ENCODE measurements at places on chromosomes 16 and 17.

DNA sequence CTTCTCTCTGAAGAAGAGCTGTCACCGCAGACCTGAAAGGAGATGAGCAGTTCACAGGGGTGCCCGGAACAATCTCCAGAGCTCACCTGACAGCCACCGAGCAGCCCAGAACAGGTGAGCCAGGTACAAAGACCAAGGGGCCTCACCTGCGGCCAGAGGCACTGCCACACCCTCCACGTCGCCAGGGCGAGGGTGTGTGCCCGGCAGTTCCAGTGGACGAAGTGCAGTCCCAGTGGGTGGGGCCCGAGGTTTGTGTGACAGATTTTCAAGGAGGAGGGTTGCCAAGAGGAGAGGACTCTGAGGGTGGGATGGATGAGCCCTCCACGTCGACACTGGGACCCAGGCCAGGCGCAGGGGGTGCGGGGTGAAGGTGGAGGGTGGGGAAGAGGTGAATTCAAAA lies 61.7 kb downstream of the SMPD3 start:
- DNase-seq, result no peak

DNA sequence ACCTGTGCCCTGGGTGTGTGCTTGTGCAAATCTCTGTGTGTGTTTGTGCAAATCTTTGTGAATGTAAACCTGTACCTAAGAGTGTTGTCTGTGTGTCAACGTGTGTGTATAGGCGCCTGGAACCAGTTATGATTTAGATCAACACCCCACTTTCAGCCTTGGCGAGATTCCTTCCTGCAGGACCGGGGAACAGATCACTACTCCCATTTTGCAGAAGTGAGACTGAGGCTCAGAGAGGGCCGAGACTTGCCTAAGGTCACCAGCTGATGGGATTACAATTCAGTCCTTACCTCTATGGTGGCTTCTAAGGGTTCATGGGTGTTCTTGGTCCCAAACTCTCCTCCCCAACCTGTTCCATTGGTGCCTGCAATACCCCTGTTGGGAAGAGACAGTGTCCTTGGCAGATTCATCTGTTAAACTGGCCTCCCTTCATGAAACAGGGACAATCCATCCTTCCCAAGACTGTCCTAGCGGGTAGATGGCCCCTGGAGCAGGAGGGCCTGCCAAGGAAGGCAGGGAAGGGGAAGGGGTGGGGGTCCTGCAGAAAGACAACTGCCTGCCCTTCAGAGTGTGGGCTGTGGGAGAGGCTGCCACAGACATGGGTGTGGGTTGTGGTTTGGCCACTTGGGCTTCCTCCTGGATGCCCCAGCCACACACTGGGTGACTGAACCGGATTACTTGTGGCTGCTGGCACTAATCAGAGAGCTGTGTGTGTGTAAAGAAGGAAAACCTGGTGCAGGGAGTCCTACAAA lies 6.9 kb upstream of the MAPK7 start:
- no peak for DNase-seq

DNA sequence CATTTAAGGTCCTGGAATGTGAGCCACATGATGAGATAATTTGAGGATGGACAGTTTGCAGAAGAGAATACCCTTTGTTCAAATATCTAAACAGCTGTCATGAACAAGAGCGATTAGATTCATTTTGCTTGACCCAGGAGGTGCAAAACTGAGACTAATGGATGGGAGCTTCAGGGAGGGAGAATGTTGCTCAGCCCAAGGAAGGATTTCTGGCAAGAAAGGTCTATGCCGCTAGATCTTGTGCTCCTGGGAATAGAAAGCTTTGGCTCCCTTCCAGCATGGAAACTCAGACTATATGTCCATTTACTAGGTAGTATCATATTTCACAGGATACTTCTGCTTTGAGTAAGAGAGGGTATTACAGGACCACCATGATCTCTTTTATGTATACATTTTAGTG lies 14.8 kb upstream of the CDH11 start:
- DNase-seq, result no peak

DNA sequence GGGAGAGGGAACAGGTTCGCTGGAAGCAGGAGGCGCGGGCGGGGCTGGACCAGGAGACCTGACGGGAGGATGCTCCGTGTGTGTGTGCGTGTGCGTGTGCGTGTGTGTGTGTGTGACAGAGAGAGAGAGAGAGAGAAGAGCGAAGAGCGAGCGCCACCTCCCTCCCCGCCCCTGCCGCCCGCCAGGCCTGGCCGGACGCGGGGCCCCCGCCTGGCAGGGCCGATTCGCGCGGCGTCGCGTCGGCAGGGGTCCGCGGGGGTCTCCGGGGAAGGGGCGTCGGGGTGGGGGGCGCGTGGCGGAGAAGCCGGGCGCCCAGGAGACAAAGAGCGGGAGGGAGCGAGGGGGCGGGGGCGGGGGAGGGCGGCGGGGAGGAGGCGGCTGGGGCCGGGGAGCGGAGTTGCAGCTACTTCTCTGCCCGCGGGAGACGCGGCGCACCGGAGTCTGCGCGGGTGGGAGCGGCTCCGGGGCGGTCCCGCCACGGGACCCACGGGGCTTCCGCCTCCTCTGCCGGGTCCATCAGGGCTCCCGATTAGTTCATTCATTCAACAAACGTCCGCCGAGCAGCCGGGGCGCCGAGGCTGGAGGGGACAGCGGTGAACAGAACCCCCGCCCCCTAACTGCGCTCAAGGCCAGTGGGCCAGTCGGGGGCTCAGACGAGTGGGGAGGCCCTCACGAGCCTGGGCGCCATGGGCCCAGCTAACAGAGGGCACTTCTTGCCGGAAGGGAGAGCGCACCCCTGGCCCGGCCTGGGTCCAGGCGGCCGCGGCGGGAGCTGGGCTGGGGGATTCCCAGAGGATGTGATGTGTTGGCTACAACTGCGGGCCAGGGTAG lies at the start of gene SAMD14:
Gene SAMD14, minus strand, starts transcription at position 433 of the 831 bp plus-strand sequence. CDS start 5,201 bp downstream, outside the sequence.
- peak; percentile 53 for DNase-seq

DNA sequence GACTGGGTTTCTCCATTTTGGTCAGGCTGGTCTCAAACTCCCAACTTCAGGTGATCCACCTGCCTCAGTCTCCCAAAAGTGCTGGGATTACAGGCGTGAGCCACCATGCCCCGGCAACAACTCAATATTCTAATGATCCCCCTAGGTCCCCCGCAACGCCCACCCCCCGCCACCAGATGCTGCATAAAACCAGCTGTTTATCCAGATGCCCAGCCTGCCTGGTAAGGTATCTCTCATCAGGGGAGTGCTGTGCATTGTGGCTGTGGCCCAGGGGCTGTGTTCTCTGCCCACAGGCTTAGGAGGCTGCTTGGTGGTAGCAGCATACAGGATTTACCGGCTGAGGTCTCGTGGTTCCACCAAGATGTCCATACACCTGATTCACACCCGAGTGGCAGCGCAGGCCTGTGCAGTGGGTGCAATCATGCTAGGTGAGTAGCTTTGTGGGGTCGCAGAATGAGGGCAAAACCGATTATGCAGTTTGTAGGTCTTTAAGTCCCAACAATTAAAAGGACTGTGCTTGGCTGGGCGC lies 1.3 kb downstream of the HIGD1B start:
- no peak for DNase-seq

Measured in endothelial cell of umbilical vein (primary cell).